ENCODE measurements at places on chromosomes 11 and 22.

DNA sequence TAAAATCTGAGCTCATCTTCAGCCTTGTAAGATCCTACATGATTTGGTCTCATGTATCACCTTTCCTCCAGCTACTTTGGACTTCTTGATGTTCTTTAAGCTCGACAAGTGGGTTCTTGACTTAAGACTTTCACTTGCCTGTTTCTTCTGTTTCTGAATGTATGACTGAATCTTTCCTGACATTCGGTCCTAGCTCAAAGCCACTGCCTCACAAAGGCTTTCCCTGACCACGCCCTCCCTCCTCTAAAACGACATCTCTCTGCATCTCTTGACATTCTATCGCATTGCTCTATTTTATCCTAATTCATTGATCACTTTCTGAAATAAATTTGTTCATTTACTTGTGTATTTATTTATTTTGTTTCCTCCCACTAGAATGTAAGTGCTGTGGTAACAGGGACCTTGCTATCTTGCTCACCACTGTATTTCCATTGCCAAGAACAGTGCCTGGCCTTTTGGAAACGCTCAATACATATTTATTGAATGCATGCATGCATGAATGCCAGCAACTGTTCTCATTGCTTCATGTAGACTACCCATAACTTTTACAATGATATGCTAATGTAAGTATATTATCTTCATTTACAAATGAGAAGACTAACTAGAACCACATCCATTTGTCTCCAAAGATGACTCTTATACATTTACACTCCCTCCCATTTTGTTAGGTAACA is 43.0 kb downstream of the LMO2 start:
- no peak for DNase-seq

- no peak for DNase-seq
These were observed 38.4 kb upstream of the KLHL35 start for GRCh38 chr11:75471176-75471973.

DNA sequence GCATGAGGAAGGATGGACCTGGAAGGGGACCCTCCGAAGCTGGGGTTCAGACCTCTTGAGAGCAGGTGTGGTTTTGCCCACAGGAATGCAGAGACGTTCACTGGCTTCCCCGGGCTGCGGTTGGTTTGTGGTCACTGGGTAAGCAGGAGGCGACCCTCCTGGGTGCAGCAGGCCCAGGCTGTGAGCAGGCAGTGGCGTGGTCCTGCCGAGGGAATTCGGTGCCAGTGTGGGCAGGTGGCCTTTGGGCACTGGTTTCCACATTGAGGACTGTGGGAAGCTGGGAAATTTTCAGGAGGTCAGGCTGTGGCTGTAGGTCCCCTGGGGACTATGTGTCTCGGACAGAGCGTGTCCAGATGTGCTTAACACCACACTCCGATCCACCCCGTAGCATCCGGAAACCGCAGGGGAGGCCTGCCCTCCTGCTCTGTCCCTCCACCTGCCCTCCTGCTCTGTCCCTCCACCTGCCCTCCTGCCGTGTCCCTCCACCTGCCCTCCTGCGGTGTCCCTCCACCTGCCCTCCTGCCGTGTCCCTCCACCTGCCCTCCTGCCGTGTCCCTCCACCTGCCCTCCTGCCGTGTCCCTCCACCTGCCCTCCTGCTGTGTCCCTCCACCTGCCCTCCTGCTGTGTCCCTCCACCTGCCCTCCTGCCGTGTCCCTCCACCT is 27.5 kb downstream of the TPCN2 start:
- DNase-seq, result peak; percentile 79

DNA sequence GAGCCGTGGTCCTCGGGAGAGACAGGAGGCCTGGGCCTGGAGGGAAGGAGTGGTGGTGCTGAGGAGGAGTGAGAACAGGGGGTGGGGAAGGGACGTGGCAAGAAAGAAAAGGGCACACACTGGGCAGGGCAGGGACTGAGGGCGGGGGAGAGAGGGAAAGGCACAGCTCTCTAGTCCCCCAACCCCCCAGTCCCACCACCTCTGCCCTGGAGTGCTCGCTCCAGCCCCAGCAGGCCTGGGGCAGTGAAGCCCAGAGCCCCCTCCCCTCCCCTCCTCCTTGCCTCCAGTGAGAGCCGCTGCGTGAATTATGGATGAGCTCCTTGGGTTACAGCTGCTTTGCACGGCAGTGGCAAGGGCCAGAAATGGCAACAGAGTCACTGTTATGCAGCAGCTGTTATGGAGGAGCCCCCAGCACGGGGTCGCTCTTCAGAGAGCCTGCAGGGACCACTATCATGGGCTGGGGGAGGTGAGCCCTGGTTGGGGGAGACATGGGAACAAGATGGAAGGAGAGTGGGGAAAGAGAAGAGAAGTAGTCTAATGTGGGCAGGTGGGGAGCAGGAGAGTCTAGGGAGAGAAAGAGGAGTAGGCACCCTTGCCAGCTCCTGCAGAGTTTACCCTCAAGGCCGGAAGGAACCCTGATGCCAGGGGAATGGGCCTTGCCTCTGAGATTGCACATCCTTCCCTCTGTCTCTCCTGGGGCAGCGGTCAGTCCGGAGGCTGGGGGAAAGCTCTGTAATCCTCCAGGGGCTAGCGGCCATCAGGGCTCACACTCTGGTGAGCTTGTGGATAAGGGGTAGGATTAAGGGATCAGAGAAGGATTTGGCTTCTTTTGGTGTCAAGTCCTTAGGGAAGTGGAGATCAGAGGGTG is 3.6 kb downstream of the RTN4RL2 start:
- DNase-seq, result no peak

GRCh38 chr11:19344661-19345518 is 104.1 kb upstream of the E2F8 start:
- DNase-seq, result no peak

- no peak for DNase-seq
These were observed 886 bp upstream of the P4HA3 start for GRCh38 chr11:74312326-74312725.

Data from Jurkat, Clone E6-1 (cell line).